T-helper 1 cell (primary cell): ENCODE measurements at places on chromosomes 3 and 15.

GRCh38 chr3:196813903-196814302 is 53.8 kb upstream of the SENP5 start:
- no peak for DNase-seq

DNA sequence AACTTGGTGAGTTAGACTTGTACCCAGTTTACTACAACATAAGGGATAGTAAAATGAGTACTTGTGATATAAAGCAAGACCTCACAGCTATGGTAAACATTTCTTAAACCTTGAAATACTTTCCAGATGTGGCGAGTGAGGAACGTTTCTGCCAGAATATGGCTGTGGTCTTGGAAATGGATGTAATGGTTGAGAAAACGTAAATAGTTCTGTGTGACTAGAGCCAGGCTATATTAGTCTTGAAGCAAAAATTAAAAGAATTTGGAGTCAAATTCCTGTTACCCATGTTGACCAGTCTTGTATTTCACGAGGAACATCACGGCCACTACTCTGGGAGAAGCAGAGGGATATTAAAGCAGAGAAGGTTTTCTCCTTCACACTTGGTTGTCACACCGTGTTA is 15.3 kb downstream of the OR4F15 start:
- no peak for DNase-seq

DNA sequence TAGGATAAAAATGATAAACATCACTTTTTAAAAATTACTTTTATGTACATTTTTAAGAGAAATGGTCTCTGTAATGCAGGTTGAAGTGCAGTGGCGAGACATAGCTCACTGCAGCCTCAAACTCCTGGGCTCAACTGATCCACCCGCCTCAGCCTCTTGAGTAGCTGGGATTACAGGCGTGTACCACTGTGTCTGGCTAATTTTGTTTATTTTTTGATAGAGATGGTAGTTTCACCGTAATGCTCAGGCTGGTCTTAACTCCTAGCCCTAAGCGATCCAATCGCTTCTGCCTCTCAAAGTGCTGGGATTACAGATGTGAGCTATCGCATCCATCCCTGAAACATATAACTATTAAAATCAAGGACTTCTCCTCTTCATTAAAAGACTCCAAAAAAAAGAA is 63.1 kb upstream of the CSPG5 start:
- DNase-seq: no peak

- no peak for DNase-seq
These were observed 94.5 kb upstream of the MYZAP start for GRCh38 chr15:57496946-57497869.

GRCh38 chr3:39124876-39125840 is 17.7 kb downstream of the TTC21A start:
- DNase-seq: no peak

DNA sequence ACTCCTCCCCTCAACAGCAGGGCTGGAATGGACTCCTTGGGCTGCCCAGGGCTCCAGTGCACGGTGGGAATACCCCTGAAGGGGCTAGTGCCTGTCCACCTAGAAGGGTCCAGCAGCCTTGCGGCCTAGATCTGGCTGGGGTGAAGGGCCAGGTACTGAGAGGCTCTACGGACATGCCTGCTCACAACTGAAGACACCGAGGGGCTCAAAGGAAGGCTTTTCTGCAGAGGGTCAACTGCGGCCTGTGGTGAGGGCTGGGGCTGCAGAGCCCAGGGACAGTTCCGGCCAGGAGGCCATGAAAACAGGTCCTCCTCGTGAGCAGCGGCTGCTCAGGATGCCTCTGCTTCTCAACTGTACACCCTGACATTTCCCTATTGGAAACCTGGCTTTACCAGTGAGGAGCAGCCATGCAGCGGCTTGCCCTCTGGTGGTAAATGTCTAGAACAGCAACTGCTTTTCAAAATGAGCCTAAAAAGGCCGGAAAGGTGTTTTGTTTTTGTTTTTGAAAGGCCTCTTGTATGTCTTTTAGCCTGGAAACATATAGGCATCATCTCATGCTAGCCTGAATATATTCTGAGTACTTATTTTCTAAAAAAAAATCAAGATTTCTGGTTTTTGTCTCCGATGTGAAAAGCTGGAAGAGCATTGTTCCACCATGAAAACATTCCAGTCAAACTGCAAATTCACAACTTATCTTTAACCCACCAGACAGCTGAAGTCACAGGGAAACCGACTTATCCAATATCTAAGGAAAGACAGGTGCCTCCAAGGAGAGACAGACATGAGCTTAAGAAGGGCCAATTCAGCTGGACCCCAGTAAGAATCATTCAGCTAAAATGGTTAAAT is 163.4 kb downstream of the KLF13 start:
- DNase-seq: no peak

DNA sequence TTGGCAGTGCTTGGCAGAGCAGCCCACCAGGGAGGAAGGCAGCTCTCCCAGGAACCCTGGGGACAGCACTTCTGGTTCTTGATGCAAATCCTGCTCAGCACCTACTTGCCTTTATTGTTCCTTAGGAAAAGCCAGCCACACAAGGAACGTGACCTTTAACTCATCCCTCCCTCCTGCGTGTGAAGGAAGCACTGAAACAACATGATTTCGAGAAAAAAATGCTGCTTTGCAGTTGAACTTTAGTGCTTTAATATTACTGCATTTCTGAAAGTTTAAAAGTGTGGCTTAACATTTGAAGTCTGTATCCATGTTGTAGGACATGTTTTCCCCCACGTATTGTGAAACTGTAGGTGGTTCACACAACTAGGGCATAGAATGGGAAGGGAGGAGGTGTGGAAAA is 50.4 kb upstream of the CTNNB1 start:
- DNase-seq: no peak

DNA sequence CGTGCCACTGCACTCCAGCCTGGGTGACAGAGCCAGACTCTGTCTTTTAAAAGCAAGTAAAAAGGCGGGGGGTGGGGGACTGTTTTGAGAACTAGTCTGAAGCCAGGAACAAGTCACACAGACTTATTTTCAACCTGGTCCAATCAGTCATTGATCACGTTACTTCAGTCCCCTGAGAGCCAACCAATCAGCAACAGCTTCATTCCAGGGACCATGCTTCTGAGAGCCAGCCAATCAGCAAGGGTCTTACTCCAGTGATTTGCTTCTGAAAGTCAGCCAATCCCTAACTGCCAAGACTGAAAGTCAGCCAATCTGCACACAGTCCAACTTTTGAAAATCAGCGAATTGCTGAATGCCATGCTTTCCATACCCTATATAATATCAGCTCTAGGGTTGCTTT is 48.6 kb upstream of the C15orf39 start:
- no peak for DNase-seq

- no peak for DNase-seq
These were observed 149.2 kb upstream of the MITF start for GRCh38 chr3:69590111-69590510.

DNA sequence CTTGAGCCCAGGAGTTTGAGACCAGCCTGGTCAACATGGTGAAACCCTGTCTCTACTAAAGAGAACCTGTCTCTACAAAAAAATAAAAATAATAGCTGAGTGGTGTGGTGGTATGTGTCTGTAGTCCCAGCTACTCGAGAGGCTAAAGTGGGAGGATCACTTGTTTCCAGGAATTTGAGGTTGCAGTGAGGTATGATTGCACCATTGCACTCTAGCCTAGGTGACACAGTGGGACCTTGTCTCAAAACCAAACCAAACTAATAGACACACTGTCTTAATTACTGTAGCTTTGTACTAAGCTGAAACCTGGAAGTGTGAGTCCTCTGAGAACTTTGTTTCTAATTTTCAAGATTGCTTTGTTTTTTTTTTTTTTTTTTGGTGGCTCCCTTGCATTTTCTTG is 30.4 kb downstream of the MGA start:
- DNase-seq: no peak

- DNase-seq: no peak
These were observed 8.6 kb downstream of the ATP13A4 start for GRCh38 chr3:193546129-193546528.

GRCh38 chr3:189902230-189903186 is 218.2 kb downstream of the P3H2 start:
- no peak for DNase-seq

DNA sequence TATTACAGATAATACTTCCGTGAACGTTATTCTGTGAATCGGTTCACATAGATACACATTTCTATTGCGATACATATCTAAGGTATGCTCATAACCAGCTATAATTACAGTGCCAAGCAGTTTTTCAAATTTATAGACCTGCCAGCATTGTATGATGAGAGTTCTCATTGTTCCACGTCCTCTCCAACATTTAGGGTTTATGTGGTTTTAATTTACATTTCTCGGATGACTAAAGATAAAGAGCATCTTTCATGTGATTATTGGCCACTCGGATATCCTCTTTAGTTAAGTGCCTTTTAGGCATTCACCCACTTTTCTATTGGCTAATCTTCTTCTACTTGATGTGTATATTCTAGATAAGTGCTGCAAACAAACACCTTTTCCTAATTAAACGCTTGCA is 134.7 kb upstream of the CCDC54 start:
- DNase-seq: no peak

GRCh38 chr15:69767191-69767590 is 314.6 kb downstream of the RPLP1 start:
- no peak for DNase-seq

- no peak for DNase-seq
These were observed 33.6 kb downstream of the GPR176 start for GRCh38 chr15:39886418-39886817.

- DNase-seq: no peak
These were observed 16.2 kb downstream of the TRPM1 start for GRCh38 chr15:31085359-31085758.

DNA sequence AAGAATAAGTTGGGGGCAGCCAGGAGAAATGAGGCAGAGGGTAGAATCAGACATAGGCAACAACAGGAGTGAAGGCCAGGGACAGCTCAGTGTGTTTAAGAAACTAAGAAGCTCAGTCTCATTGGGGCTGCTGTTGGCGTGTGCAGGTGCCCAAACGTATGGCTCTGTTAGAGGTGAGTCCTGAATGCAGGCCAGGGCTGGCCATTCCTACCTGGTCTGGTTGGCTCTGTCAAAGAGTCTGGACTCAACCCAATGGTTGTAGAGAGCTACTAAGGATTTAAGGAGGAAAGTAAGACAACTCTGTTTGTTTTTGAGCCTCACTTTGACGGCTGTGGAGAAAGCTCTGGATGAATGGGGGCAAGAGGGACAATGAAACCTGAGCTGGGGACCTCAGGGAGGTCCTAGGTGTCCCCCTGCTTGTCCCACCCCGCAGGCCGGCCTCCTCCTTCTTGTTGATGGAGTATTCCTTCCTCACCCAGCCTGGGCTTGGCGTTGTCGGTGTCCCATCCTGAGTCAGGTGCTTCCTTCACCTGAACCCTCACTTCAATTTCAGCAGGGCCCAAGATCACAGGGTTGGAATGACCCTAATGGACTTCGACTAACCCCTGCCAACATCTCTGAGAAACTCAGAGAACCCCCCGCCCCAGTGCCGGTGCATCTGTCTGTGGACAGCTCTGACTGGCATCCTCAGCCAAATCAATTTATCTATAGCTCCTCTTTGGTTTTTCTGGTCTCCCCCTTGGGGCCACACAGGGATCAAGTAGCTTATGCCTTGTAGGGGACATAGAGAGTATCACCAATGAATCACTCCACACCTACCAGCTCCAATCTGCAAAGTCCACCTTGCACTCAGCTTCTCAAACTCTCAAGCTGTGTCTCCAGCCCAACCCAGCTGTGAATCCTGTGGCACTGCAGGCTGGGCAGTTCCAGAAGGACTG is 8.3 kb downstream of the ITGA11 start:
- DNase-seq: no peak

GRCh38 chr3:139317660-139318430 is 26.0 kb upstream of the MRPS22 start:
- DNase-seq: no peak

- peak; percentile 33 for DNase-seq
These were observed 36.6 kb upstream of the CD47 start for GRCh38 chr3:108127301-108127988.

DNA sequence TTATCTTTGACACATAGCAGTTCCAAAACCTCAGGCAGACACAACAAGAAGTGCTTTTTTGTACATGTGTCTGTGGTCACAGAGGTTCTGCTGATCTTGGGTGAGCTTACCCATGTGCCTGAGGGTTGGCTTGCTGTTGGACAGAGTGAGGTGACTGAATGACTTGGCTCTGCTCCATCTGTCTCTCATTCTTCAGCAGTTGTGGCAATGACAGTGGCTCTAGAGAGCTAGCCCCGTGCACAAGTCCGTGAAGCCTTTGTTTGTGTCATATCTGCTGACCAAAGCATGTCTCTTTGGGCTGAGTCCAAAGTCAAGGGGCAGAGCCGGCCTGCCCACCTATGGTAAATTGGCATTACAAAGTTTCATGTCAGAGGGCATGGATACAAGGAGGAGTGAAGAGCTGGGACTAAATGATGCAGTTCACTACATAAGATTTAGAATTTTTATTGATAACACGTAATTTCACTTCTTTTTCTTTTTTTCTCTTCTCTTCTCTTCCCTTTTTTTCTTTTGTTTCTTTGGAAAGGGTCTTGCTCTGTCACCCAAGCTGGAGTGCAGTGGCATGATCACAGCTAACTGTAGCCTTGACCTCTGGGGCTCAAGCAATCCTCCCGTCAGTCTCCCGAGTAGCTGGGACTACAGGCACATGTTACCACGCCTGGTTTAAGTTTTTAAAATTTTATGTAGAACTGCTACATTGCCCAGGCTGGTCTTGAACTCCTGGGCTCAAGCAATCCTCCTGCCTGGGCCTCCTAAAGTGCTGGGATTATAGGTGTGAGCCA is 77.9 kb downstream of the ITPR1 start:
- DNase-seq: no peak

- DNase-seq: no peak
These were observed 2.8 kb upstream of the HERC1 start for GRCh38 chr15:63836579-63836978.

- no peak for DNase-seq
These were observed 9.4 kb downstream of the TP53BP1 start for GRCh38 chr15:43483297-43484128.

DNA sequence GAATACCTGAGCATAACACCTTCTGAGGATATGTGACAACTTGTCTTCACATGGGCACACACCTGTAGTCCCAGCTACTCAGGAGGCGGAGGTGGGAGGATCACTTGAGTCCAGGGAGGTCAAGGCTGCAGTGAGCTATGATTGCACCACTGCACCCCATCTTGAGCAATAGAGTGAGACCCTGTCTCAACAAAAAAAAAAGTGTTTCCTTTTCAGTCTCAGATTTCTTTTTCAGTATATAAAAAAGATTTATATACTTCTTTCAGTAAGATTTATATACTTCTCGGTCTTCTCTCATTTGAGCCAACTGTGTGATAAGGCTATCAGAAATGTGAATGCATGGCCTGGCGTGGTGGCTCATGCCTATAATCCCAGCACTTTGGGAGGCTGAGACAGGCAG is 84.9 kb upstream of the SKOR1 start:
- no peak for DNase-seq

DNA sequence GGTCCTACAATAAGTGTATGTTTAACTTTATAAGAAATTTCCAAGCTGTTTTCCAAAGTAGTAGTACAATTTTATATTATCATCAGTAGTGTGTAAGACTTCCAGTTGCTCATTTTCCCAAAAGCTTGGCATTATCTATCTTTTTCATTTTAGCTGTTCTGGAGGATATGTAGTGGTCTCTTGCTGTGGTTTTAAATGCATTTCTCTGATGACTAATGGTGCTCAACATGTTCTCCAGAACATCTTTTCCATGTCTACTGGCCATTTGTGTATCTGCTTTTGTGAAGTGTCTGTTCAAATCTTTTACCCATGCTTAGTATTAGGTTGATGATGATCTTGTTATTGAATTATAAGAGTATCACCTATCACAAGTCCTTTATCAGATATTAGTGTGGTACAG is 13.3 kb downstream of the BCL2A1 start:
- no peak for DNase-seq

- no peak for DNase-seq
These were observed 98.8 kb downstream of the ADAMTS17 start for GRCh38 chr15:100242989-100243388.
